ENCODE measurements at places on chromosomes 12 and 14.

- no peak for DNase-seq
Measured at GRCh38 chr12:16506394-16506793, 99.6 kb downstream of the LMO3 start.

DNA sequence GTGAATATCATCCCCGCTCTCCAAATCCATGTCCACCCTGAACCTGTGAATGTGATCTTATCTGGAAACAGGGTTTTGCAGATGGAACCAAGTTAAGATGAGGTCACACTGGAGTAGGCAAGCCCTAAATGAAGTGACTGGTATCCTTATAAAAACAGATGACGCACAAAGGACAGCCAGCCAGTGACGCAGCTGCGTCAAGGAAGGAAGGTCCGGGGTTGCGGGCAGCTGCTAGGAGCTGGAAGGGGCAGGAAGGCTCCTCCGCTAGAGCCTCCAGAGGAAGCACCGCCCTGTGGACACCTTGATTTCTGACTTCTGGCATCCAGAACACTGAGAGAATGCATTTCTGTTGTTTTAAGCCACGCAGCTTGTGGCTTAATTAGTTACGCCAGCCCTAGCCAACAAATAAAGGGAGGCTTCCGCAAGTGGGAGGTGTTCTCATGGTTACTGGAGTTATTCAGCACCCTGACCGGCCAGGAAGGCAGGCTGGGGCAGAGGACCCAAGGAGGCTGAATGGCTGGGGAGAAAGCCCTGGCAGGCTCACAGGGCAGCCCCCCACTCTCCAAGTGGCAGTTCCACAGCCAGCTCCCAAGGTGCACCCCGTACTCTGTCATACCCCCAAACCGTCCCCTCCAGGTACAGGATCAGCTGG is 127.6 kb upstream of the NCOR2 start:
- DNase-seq: no peak

- no peak for DNase-seq
Measured at GRCh38 chr14:104685216-104685997, 4.0 kb upstream of the INF2 start.

DNA sequence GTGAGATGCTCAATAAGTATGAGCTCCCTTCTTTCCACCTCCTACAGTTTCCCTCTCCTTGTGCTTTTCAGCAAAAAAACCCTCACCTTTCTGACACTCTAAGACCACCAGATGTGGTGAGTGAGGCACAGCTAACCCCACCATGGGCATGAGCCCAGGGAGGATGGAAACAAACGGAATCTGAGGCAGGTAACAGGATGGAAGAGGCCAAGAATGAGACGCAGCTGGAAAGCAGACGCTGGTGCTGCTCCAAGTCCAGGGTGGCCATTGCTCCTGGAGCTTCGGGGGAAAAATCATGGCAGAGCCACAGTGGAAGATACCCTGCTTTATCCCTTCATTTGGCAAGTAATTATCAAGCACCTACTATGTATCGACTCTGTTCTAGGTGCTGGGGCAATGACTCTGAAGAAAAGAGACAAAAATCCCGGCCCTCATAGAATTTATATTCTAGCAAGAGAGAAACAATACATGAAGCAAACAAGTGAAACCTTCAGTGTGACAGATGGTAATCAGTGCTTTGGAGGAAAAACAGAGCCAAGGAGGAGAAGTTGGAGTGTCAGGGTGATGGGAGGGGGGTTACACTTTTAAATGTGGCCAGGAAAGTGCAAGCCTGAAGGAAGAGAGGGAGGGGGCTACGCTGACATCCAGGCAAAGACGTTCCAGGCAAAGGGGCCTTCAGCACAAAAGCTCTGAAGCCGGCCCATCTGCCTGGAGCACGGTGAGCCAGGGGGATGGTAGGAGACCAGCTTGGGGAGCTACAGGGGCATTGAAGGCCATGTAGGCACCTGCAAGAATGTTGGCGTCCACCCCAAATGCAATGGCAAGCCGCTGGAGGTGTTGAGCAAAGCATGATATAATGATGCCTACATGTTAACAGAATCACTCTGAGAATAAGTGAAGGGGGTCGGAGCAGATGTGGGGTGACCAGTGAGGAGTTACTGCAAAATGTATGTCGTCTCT is 154.2 kb downstream of the DPF3 start:
- DNase-seq: no peak

DNA sequence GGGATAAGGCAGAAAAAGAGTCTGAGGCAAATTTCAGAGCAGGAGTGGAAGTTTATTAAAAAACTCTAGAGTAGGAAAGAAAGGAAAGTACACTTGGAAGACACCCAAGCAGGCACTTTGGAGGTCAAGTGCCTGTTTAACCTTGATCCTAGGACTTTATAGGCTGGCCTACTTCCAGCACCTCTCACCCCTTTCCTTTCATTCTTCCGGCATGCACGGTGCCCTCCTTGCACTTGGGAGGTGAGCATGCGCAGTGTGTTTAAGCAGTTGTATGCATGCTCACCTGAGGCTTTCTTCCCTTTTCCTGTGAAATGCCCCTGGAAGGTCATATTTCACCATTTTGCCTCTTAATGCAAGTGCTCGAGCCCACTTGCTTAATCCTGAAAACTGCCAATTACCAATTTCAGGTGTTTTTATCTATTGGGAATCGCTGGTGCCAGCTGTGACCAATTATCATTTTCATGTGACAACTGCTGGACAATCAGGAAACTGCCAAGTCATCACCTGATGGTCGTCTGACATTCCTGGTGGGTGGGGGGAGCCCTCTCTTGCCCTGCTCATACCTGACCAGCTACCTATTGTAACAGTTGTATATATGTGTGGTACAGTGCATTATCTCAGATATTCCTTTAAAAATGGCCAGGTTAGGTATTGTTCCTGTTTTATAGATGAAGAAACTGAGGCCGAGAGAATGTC is 53.5 kb downstream of the SUDS3 start:
- no peak for DNase-seq

GRCh38 chr14:98931911-98932310 is 340.1 kb downstream of the BCL11B start:
- no peak for DNase-seq

DNA sequence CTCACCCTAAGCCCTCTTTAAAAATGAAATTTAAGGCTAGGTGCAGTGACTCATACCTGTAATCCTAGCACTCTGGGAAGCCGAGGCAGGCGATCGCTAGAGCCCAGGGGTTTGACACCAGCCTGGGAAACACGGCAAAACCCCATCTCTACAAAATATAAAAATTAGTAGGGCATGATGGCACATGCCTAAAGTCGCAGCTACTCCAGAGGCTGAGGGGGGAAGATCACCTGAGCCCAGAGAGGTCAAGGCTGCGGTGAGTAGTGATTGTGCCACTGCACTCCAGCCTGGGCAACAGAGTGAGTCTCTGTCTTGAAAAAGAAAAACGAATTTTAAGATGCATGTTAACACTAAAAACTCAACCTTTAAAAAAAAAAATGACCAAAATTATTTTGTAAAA is 12.7 kb downstream of the GNPNAT1 start:
- DNase-seq: no peak
